Stimulated activated CD4-positive, alpha-beta T cell treated with anti-CD3 and anti-CD28 coated beads, Interleukin-1b, Interleukin-23, amount 100 ng/mL, for 1 hour (primary cell): ENCODE measurements at places on chromosomes 3 and 15.

DNA sequence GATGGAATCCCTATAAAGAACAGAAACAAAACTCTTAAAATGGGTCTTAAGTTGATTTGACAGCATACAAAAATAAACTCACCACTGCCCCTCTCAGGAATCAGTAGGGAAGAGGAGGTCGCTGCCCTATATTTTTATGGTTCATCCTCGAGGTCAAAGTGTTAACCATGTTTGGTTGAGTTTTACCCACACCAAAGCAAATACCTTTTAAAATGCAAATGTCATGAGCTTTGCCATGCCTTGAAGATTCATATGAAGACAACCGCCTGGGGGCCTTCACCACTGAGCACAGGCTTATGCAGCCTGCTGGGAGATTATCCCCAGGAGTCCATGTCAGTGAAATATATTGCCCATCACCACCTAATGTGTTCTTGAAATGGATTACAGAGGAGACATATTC is 66.1 kb downstream of the GLB1 start:
- no peak for DNase-seq

DNA sequence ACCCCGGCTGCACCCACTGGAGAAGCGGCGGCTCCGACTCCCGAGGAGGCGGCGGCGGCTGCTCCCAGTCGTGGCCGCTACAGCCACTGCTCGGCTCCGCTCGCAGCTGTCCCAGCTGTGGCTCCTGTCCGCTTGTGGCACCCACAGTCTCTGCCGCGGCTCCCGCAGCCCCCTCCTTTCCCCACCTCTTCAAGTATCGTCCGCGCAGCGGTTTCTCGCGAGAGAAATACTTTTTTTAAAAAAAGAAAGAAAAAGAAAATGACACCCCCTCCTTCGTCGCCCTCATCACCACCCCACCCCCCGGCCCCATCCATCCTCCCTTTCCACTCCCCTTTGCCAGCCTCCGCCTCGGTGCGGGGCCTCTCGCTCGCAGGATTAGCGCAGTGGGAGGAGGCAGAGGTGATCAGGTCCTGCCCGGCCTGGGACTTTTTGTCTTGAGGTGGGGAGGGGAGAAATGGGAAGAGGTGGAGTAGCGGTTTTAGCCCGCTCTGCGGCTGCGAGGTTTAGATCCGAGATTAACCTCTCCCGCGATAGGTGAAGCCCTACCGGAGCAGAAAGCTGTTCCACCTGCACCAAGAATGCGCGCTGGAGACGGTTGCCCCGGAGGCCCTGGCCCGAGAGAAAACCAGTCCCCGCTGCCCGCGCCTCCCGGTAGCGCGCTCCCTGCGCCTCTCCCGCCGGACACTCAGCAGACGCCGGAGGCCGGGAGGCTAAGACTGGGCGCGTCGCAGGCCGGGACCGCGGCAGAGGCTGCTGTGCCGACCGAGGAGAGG is at the start of gene FBN1:
Gene FBN1 (minus strand): TSS at position 152 of the 773 bp plus-strand sequence. CDS start 940 bp downstream, outside the sequence.
- DNase-seq, result no peak

DNA sequence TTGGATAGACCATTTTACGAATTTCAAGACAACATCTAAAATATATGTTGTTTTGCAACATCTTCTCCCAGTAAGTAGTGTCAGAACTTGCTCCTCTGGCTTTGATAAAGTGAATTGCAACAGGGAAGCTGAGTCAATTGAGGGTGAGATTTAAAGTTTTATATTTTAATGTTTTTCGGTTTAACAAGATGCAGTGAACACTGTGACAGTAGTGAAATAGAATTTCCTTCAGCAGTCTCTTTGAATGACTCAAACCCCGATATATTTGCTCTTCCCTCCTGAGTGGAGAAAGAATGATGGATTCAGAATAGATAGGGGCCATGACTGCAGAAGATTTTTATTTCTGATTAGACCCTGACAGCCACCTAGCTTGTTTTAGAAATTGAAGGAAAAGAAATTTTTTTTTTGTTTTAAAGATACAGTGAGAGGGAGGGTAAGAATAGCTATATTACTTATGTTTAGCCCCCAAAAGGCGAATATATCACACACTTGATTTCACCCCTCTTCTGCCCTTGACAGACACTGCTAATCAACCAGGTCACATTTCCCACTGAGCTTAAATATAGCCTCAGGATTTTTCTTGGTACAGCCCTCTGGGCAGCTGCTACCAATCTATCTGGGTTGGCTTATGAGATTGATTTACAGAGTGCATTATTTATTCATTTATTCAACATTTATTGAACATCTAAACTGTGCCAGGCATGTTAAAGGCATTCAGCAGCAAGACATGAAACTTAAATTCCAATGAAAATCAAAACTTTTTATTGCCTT is 183.3 kb upstream of the ADAMTS9 start:
- DNase-seq, result no peak

DNA sequence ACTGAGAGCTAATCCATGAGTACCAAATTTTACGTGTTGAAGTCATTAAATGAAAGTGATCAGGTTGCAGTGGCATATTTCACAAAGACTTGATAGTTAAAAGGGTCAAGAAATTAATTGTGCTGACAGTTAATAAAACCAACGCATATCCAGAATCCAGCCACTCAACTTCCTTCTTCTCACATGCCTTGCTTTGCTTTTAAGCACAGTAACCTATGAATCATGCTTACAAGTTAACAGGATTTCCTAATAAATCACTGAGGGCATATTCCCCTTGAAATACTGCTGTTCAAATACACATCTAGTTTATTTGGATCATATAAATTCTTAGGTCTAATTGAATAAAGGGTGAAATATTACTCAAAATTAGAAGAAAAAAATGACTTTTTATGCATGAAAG is 801.5 kb upstream of the EPHA6 start:
- DNase-seq, result no peak

- DNase-seq, result no peak
Observed at GRCh38 chr3:123244128-123244527, 42.4 kb downstream of the SEC22A start.

GRCh38 chr3:171784937-171785336 is 25.3 kb downstream of the PLD1 start:
- DNase-seq, result no peak

DNA sequence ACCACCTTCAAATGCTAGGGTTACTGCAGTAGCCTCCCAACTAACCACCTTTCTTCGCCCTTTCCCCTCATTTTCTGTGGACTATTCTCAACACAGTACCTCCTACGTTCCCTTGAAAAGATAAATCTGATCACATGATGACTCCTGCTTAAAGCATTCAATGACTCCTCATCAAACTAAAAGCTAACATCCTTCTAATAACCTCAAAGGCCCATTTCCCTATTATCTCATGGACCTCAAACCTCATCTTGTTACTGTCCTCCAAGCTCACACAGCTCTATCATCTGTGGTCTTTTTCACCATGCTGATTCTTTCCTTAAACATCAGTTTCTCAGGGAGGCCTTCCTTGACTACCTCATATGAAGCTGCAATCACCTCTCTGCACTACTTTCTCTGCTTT is 29.6 kb downstream of the GADL1 start:
- DNase-seq, result no peak

GRCh38 chr3:159877924-159878323 is 110.7 kb upstream of the IL12A start:
- DNase-seq, result no peak

GRCh38 chr15:25875566-25875965 is 12.4 kb upstream of the ATP10A start:
- DNase-seq, result no peak

DNA sequence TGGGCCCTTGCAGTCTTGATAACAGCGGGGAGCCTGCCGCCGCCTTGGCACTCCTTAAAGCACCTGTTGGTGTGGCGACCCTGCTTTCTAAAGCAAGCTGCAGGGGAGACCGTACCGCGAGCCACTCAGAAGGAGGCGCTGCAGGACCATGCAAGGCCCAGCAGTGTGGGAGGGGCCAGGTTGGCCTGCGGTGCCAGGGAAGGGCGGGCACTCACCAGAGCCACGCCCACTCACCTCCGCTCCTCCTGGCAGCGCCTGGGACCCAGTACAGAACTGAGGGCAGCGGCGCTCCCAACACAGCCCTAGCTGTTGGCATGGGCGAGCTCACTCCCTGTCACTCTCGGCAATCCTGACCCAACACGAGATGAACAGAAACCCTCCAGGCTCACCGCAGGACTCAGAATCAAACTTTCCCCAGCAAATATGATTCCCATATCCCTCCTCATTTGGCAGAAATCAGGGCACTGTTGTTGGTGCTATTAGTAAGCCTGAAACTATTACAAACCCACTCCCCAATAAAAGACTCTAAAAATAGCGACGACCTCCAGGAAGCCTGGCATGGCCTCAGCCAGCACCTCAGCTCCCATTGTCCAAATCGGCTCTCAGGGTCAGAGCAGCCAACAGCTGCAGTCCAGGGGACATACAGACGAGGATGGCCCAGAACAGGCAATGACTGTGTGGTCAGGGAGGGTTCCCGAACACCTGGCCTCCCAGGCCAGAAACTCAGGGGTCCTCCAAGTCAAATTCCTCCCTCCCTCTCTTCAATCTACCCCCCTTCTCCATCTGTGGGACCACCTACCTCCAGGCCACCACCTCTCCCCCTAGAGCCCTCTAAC is 77.2 kb downstream of the TBC1D2B start:
- DNase-seq, result peak; percentile 61

DNA sequence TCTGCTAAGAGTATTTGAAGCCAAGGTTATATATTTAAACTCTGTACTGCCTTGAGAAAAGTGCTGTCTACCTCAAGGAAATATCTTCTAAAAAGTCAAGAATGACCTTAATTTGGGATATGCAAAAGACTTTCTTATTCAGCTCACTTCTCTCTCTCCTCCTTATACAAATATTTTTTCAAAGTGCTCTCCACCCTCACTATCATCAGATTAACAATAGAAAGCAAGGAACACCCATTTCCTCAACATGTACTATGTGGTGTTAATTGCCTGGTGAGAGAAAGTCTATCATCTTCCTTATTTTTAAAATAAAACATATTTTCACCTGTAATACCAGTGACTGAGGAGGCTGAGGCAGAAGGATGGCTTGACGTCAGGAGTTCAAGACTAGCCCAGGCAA is 44.4 kb upstream of the RSL24D1 start:
- DNase-seq, result no peak

GRCh38 chr3:79148786-79149185 is 619.0 kb downstream of the ROBO1 start:
- DNase-seq, result no peak

GRCh38 chr3:155859859-155860258 is 5.6 kb upstream of the SLC33A1 start:
- no peak for DNase-seq

DNA sequence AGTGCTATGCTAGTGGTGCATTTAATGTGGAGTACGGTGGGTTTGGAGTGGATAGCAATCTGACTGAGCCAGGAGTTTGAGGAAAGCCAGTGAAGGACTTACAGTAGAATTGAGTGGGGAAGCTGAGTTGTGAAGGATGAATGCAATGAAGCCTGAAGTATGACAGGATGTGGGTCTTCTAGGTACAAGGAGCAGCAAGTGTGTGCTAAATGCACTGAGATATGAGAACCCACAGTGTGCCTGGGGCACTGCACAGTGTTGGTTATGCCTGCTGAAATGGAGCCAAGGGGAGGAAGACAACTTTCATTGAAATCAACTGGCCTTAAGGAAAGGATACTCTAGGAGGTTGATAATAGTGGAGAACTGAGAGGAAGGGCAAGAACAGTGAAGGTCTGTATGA is 105.5 kb upstream of the MRPL3 start:
- no peak for DNase-seq

GRCh38 chr15:73700041-73700842 is 16.1 kb downstream of the CD276 start:
- DNase-seq, result peak; percentile 52

DNA sequence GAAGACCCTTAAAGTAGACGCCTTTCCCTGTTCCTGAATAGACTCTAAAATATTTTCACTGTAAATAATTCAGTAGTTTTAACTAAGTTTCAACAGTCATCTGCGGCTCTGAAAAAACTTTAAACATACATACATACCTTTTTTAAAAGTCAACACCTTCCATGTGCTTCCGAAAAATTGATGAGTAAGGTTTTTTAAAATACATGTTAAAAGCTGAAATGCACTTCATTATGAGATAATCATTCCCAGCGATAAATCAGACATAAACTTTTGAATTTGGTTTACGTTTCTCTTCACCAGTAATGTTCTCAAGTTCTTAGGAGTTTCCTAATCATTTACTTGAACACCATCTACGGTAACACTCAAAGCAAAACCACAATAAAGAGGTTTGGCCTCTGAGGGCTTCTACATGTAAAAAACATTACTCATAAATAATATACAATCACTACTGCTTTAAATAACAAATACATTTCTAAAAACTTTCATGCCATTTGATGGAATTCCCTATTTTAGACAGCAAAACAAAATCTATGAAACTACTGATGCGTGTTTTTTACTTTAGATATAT is 403.5 kb downstream of the SHQ1 start:
- no peak for DNase-seq

DNA sequence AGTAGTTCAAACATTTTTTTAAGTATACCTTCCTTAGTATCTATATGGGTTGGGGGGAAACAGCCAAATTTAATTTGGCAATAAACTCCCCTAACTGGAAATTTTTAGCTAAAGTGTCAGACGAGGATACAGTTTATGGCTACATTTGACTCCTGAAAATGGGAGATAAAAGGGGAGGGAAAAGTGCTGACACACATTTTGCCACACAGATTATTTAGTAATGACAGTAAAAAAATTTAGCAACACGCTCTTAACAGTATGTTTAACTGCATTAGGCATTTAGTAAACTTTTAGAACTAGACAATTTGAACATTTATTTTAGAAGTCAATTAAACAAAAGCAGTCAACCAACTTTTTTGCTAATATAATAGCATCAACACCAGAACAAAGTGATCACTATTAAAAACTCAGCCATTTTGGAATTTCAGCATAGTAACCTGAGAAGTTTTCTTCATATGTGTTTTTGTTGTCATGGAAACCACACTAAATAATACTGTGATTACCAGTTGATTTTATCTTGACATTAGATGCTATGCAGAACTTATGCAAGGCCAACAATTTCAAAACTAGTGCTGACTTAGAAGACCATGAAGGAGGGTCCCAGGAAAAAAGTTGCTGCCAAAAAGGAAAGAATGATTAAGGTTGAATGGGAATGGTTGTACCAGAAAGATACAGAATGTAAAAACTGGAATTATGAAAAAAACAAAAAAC is 47.0 kb upstream of the TFG start:
- DNase-seq, result no peak

GRCh38 chr15:48939648-48940047 is 24.1 kb downstream of the SHC4 start:
- no peak for DNase-seq

DNA sequence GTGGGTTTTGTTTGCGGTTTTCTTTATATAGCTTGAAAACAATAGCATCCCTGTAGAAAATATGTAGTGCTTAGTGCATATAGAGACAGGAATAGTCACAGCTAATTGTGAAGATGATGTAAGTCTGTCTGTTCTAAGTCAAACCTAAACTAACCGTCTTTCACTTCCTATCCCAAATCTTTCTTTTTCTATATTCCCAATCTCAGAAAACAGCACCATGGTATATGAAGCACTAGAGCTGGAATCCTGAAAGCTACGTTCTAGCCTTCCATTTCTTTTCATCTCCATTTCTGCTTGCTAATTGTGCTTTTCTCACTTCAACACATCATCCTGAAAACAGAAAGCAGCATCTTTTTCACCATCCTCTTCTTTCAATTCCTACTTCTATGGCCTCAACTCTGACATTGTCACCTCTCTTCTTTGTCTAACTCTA is 1235.5 kb downstream of the ROBO2 start:
- DNase-seq, result no peak

GRCh38 chr3:63689285-63689684 is 36.8 kb downstream of the SNTN start:
- no peak for DNase-seq
